ENCODE measurements at places on chromosomes 12 and 14. TPM values are rescaled to one million over a fixed set of nuclear protein-coding genes. Genes with fewer than 3 reads are reported as not detected.

KLHDC1 gene
- total RNA-seq: 20.7 TPM

DNA sequence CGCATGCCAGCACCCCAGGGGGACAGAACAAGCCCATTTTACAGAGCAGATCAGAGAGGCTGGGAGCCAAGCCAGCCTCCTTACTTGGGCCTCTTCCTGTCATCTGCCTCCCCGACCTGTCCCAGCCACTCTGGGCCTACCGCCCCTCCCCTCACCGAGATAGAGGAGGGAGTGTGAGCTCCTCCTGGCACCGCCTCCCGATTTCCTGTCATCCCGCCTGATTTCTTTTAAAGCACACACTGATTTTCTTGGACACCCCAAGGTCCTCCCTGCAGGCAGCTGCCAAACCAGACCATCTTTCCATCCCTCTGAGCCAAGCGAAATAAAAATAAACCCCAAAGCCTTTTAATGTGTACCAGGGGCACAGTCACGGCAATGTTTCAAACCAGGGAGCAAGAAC, 108.4 kb downstream of the RFLNA start:
- DNase-seq: peak; percentile 85

PPFIA2 gene
- 29.5 TPM for total RNA-seq

GRCh38 chr14:58912799-58913432, 275.2 kb downstream of the DACT1 start:
- no peak for DNase-seq

SERPINA10 gene
- total RNA-seq: not detected

RAD51AP1 gene
- total RNA-seq: 1.4 TPM

PLEK2 gene
- total RNA-seq: 0.62 TPM

GRCh38 chr14:21026274-21026987, 1.6 kb upstream of the NDRG2 start:
- DNase-seq: peak; percentile 76

- no peak for DNase-seq
Measured at GRCh38 chr14:71011479-71011878, 104.2 kb downstream of the PCNX1 start.

- no peak for DNase-seq
Measured at GRCh38 chr12:131737150-131737827, 26.4 kb downstream of the SFSWAP start.

CYP46A1 gene
- total RNA-seq: 2.5 TPM

- no peak for DNase-seq
Measured at GRCh38 chr12:92796650-92797049, 93.9 kb downstream of the PLEKHG7 start.

GRCh38 chr12:121964813-121965643, 46.6 kb downstream of the CFAP251 start:
- DNase-seq: no peak

ARMH4 gene
- 11.5 TPM for total RNA-seq
